ENCODE measurements at places on chromosomes 16 and 17. TPM values are rescaled to one million over a fixed set of nuclear protein-coding genes. Genes with fewer than 3 reads are reported as not detected.

GRCh38 chr17:74157366-74157765, 46.1 kb upstream of the RPL38 start:
- no peak for DNase-seq

GRCh38 chr17:9255833-9256232, 234.5 kb downstream of the NTN1 start:
- DNase-seq: no peak

- no peak for DNase-seq
Observed at GRCh38 chr17:77530591-77530990, 389.8 kb downstream of the SEC14L1 start.

DNA sequence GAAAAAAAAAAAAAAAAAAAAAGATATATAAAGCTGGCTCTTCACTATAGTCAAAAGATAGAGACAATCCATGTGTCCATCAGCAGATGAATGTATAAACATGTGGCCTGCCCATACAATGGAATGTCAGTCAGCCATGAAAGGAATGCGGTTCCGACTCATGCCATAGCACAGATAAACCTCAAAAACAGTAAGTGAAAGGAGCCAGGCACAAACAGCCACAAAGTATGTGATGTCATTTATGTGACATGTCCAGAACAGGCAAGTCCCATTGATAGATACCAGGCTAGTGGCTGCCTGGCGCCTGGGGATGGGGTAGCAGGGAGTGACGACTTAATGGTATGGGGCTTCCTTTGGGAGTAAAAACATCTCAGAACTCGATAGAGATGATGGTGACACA, 155.7 kb downstream of the CMIP start:
- peak; percentile 76 for DNase-seq

- peak; percentile 46 for DNase-seq
Observed at GRCh38 chr16:17578981-17579874, 108.5 kb upstream of the XYLT1 start.

DNA sequence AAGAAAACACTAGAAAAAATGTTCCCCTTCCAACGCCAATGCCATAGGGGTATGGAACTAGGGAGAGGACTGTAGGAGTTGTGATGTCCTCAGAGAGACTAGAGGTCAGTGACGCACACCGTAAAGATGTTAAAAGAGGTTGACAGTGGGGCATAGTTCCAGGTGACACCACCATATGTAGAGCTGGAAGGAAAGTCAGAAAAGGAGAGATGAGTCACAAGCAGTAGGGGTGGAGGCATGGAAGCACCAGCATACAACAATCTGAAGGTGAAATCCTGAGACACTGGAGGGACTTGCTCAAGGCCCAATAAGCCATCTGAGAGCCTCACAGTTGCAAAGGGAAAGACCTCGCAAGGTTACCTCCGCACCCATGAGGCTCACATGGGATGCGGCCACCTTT, 76.0 kb downstream of the ZNF18 start:
- DNase-seq: no peak

DNA sequence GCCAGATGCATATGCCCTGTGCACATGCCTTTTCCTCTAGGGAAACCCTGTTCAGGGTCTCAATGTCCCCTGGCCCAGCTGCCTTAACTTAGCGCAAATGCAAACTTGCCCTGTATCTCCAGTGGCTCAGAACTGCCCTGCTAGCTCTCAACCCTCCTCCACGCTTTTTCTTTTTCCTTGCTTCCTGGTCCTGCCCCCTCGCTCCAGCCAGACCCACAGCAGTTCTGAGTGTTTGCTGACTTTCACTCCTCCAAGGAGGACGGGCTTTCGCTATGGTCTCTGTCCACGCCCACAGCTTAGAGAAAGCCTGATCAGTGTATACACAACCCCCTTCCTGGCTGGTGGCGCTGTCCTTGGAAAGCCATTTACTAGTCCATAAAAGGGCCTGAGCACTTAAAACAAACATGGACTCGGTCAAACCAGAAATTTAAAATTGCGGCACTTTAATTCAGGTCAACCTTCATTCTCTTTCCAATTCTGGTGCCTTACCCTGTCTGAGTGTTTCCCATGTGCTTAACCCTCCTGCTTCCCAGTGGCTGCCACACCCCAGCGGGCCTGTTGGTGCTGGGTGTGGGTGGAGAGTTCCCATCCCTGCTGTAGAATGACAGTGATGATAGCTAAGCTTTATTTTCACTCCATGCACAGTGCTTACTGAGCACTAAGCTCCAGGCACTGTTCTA, 15.6 kb upstream of the TMEM98 start:
- peak; percentile 72 for DNase-seq

- no peak for DNase-seq
Observed at GRCh38 chr16:50169555-50170096, 16.5 kb downstream of the TENT4B start.

DNA sequence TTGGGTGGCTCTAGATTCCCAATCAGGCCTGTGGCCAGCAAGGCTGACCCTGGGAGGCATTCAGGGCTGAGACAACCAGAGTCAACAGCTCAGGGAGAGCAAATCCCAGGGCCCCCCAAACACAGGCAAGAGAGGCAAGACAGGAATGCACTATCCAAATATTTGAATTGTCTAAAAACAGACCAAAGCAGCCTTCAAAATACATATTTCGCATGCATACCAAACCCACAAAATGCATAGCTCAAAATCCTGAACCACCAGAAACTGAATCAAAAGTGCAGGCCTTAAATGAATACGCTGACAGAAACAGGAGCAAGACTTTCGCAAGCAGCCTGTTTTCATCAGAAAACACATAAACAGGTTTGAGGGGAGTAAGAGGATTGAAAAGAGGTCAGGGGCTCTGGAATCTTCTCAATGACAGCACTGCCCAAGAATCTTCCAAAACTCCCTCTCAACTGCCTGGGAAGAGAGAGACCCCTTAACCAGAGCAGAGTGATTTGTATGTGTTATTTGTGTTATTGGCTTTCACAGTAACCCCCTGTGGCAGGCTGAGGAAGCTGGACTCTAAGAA, 213.6 kb upstream of the CDH5 start:
- no peak for DNase-seq

DNA sequence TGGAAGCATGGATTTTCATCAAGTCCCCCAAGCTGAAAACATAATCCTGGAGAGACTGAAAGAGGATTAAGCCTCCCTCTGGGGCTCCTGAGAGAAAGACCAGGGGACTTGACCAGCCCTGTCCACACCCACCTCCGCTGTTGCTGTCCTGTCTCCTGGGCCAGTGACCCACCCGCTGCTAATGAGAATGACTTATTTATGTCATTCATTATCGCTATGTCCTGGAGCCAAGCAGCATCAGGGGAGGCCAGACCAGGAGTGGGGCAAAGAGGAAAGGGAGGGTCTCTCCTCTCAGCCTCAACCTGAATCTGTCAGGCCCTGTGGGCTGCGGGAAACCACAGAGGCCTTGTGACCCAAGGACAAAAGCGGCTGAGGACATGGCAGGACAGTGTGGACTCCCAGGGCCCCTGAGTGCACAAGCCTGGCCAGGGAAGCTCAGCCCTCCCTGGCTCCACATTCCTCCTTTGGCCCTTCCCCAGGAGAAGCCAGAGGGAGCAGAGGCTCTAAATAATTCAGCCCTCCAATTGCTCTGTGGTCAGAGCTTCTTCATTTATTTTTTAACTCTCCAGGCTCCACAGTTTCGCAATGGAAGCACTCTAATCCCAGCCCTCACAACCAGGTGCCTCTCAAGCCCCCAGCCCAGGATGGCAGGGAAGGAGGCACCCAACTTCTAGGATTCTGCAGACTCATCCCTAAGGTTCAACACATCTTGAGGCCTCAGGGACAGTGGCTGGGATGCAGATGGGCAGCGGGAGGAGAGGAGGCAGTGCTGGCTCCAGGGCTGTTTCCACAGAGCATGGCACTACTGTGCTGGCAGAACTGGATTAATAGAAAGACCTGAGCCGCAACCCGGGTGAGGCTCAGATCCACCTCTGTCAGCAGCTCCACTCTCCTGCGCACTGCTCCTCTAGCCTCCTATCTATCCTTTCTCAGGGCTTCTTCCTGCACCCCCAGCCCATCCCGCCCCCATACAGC, 19.1 kb downstream of the CUEDC1 start:
- peak; percentile 44 for DNase-seq

DNA sequence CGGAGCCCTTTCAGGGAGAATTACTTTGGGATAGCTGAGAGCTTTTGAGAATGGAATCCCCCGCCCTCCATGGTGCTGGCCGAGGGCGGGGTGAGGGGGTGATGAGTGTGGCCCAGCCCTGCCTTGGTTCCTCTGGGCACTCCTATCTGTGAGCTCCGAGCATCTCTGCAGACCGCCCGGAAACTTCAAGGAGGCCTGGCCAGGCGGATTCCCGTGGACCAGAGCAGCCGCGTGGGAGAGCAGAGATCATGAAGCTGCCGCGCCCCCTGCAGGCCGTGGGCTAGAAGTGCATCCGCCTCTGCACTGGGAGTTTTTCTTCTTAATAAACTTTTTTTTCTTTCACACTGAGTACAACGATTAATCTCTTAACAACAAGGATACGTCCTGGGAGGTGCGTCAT, 392.9 kb upstream of the EEF2KMT start:
- DNase-seq: peak; percentile 3

DNA sequence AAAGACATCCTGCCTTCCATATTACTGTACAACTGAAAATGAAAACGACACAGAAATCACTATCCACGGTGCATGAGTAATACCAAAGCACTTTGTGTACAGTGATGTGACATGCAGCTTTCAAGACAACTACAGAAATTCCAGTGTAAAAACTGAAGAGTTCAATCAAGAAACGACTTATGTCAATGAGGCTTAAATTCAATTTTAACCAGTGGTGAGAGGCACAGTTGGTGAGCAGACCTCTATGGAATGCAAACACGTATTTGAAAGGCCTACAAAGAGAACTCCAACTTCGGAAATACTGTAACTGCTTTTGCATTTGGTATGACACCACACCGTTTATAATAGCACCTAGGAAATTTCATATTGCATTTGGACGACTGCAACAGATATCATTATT, 87.6 kb downstream of the USP31 start:
- no peak for DNase-seq

DNA sequence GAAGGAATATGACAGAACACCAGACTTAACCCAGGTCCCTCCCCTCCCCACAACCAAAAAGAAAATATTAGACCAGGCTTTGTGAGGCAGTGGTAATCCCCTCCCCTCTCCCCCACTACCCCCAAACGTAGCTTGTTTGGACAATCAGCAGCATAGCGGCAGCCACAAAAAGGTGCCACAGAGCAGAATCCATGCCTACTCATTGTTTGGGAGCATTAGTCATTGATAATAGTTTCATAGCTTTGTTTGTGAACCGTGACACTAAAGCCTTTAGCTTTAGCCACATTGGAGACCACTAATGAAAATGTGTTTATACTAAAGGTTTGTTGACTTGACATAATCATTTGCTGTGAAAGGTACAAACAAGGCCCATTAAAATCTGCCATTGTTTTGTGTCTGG, 65.1 kb downstream of the NUP93 start:
- peak; percentile 51 for DNase-seq

GRCh38 chr17:7854078-7854777, 638 bp upstream of the TMEM88 start:
- no peak for DNase-seq

DNA sequence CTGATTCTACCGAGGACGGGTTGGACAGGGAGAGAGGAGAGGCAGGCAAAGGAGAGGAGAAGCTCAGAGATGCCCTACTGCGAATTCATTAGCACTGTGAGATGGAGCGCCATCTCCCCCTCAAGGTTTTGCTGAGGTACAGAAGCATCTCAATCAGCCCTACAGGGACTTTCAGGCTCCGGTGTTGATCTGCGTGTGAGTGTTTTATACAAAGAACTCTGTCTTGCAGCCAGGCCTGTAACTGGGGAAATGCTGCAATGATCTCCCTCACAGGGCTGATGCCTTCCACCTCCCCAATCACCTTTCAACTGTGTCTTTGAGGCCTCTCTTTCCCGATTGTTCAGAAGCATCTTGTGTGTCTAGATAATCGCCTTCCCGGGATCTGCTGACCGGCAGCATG, 74.8 kb downstream of the IRX6 start:
- no peak for DNase-seq

DNA sequence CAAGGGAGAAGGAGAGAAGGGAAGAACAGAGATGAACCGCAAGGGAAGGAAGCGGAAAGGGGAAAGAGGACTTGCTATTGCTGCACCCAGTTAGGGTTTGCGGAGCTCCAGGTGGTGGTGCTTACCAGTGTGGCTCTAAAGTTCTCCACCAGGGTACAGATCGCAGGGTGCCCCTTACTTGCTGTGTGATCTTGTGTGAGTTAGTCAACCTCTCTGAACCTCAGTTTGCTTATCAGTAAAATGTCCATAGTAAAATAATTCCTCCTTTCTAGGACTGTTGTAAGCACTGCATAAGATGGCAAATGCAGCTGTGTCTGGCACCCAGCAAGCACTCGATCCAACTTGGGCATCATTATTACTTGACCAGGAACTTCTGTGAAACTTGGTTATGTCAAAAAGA, 230.7 kb upstream of the CDH5 start:
- DNase-seq: no peak

DNA sequence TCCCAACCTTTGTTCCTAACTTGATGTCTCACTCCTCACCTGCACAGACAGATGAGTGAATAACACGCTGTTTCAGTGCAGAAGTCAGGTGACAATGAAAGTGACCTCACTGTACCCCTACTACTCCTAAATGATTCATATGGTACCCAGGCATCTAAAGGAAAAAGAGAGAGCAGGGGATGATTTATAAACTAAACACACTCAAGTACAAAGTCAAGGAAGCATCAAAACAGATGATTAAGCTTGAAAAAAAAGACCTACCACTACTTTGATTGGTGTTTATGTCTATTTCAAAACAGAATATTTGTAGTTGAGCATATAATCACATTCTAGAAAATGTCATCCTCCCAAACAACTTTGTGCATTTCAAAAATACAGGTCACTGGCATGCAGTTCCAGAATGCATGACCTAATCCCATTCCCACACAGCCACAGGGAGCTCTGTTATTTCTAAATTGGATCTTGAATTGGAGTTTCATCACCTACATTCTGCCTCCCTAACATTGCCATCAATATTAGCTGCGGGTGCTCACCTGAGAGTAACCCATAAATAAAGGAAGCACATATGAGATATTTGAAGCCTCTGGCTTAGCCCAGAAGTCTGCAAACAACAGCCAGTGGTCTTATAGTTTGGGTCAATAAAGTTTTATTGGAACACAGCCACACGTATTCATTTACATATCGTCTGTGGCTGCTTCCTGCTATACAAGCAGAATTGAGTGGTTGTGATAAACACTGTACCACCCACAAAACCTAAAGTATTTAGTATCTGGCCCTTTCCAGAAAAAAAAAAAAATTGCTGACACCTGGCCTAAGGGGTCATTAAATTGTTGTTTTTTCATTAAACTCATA, 14.0 kb downstream of the HS3ST3A1 start:
- no peak for DNase-seq

GRCh38 chr16:50114357-50115129, 38.6 kb upstream of the TENT4B start:
- peak; percentile 35 for DNase-seq

GRCh38 chr16:871562-872345, 71.2 kb upstream of the GNG13 start:
- no peak for DNase-seq

GRCh38 chr16:87790292-87791100, 24.7 kb upstream of the KLHDC4 start:
- peak; percentile 44 for DNase-seq

CCL16 gene
- total RNA-seq: not detected

SMIM36 gene
- not detected for total RNA-seq

ZP2 gene
- total RNA-seq: not detected

CBFA2T3 gene
- total RNA-seq: not detected

RPUSD1 gene
- 93.7 TPM for total RNA-seq

ABCA9 gene
- total RNA-seq: not detected

HOXB6 gene
- total RNA-seq: 9.5 TPM

C16orf46 gene
- total RNA-seq: 0.73 TPM

C17orf107 gene
- 0.36 TPM for total RNA-seq

SLFN12L gene
- total RNA-seq: not detected

ZG16B gene
- 17.0 TPM for total RNA-seq

TTLL6 gene
- 0.40 TPM for total RNA-seq

PLXDC1 gene
- not detected for total RNA-seq

TBX2 gene
- total RNA-seq: 8.5 TPM

KRT24 gene
- total RNA-seq: not detected
